Kidney (tissue), 22 donors: ENCODE measurements at places on chromosomes 12 and 14. TPM values are rescaled to one million over a fixed set of nuclear protein-coding genes. Genes with fewer than 3 reads are reported as not detected.

GRCh38 chr12:52437508-52437907, 3.3 kb upstream of the KRT75 start:
- DNase-seq: no peak
- no peaks in the 10 kb centered on the region for H3K4me1 ChIP-seq
- H3K36me3 ChIP-seq: no peaks in the 10 kb centered on the region
- H3K27ac ChIP-seq: no peak overlapping the region
- H3K27me3 ChIP-seq: no peaks in the 10 kb centered on the region

The WNT1 gene
- not detected for total RNA-seq

GRCh38 chr12:131279281-131279921, 325.7 kb downstream of the ADGRD1 start:
- H3K36me3 ChIP-seq: no peaks in the 10 kb centered on the region
- no peak overlapping the region for H3K27ac ChIP-seq
- no peaks in the 10 kb centered on the region for H3K4me1 ChIP-seq

DNA sequence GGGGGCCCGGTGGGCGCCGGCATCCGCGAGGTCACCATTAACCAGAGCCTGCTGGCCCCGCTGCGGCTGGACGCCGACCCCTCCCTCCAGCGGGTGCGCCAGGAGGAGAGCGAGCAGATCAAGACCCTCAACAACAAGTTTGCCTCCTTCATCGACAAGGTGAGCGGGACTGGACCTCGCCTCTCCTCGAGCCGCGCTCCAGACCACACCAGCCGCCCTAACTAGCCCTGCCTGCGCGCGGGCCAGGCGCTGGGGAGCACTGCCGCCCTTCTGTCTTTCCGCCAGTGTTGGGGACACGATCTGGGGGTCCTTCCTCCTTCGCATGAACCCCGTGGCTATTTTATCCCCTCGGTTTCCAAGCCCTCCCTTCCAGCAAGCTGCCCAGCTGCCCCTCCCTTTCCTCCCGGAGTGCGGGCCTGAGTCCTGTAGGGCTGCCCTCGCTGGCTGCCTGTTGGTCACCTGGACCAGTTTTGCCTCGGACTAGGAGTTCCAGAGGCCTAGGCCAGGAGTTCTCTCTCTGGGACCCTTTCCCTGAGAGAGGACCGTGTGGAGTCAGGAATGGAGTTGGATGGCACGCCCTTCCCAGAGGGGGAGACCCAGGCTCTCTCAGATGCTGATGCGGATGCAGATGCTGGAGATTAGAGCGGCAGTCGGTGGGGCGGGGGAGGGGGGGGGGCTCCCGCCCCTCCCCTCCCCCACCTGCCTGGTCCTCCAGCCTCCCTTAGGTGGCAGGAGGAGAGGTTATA, 592 bp downstream of the KRT7 start:
- peak overlapping the region; percentile 47 for H3K4me3 ChIP-seq
- H3K36me3 ChIP-seq: no peaks in the 10 kb centered on the region
- H3K4me1 ChIP-seq: peaks cover 9% of the 10 kb centered on the region
- no peak for DNase-seq
- peaks cover 12% of the 10 kb centered on the region for H3K27me3 ChIP-seq
- no peak overlapping the region for H3K27ac ChIP-seq

The TMX1 gene
- total RNA-seq: 31.6 TPM

DNA sequence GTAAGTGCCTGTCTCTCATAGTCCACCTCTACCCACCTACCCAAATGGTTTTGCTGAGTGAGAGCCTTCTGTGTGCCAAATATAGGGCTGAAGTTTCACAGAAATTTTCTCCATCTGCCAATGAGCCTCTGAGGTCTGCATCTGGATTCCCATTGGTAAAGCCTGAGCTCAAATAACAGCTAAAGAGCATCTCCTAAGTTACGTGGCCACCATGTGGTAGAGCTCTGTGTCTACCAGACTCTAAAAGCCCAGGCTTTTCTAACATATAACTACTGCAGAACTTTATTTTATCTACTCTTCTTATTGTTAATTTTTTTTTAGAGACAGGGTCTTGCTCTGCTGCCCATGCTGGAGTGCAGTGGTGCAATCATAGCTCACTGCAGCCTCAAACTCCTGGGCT, 16.0 kb downstream of the AMDHD1 start:
- DNase-seq: no peak
- H3K36me3 ChIP-seq: no peaks in the 10 kb centered on the region
- no peaks in the 10 kb centered on the region for H3K4me1 ChIP-seq
- no peak overlapping the region for H3K4me3 ChIP-seq
- no peak overlapping the region for H3K27ac ChIP-seq

GRCh38 chr12:107884769-107885694, 110.5 kb downstream of the ASCL4 start:
- no peaks in the 10 kb centered on the region for H3K4me1 ChIP-seq
- no peak overlapping the region for H3K4me3 ChIP-seq
- no peak overlapping the region for H3K27ac ChIP-seq
- no peaks in the 10 kb centered on the region for H3K36me3 ChIP-seq
- H3K27me3 ChIP-seq: no peaks in the 10 kb centered on the region
- DNase-seq: peak; percentile 38

The SLC8A3 gene
- 0.98 TPM for total RNA-seq

GRCh38 chr14:73467377-73467776, 9.0 kb upstream of the NUMB start:
- DNase-seq: no peak
- H3K4me1 ChIP-seq: no peaks in the 10 kb centered on the region
- no peaks in the 10 kb centered on the region for H3K27me3 ChIP-seq
- H3K4me3 ChIP-seq: no peak overlapping the region

DNA sequence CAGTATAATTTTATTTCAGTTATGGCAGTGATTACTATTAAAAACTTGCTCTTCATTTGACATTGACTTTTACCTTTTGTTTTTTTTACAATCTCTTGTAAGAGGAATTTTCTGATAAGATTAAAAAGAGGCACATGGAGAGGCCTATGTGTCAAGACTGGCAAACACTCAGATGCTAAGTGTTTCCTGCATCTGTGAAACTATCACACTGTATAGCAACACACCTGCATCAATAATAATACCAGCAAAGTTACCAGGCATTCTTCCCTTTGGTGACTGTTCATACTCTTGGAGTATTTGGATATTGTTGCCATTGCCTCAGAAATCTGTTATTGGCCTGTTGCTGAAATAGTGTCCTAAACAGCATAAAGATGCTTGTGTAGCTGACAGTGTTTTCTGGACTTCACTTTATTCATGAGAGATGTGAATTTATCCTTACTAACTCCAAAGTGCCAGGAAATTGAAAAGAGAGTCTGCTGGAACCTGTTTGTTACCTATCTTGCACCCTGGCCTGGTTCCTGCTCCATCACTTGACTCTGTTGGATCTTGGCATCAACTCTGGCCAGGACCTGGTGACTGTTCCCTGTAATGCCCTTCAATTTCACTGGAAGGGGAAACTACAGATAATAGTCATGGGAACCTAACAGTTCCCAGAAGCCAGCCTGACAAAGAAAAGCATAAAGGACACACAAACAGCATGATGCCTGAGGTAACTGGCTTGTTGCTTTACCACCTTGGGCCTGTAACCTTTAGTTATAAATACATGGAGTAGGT, 19.8 kb downstream of the SLC16A7 start:
- H3K4me1 ChIP-seq: no peaks in the 10 kb centered on the region
- no peaks in the 10 kb centered on the region for H3K36me3 ChIP-seq
- H3K27me3 ChIP-seq: no peaks in the 10 kb centered on the region
- no peak overlapping the region for H3K4me3 ChIP-seq
- peak overlapping the region; percentile 39 for H3K27ac ChIP-seq

DNA sequence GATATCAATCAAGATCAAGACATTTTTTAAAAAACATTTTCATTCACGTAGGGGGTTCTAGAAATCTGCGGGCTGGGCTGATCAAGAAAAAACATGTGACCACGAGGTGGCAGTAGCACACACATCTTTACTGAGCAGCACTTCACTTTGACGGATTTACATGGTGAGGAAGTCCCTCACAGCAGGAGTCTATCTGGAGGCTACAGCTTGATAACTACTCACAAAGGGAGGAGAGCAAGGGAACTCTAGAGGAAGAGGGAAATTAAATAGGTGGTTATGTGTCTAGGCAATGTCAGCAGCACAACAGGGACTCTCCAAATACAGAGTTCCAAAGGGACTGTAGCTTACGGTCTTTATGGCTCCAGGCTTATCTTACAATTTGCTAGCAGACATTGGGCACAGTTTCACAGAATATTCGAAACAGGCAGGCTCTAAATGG, 248.1 kb downstream of the DPY19L2 start:
- H3K4me1 ChIP-seq: peaks cover 3% of the 10 kb centered on the region
- no peak for DNase-seq
- no peak overlapping the region for H3K27ac ChIP-seq
- H3K36me3 ChIP-seq: no peaks in the 10 kb centered on the region

DNA sequence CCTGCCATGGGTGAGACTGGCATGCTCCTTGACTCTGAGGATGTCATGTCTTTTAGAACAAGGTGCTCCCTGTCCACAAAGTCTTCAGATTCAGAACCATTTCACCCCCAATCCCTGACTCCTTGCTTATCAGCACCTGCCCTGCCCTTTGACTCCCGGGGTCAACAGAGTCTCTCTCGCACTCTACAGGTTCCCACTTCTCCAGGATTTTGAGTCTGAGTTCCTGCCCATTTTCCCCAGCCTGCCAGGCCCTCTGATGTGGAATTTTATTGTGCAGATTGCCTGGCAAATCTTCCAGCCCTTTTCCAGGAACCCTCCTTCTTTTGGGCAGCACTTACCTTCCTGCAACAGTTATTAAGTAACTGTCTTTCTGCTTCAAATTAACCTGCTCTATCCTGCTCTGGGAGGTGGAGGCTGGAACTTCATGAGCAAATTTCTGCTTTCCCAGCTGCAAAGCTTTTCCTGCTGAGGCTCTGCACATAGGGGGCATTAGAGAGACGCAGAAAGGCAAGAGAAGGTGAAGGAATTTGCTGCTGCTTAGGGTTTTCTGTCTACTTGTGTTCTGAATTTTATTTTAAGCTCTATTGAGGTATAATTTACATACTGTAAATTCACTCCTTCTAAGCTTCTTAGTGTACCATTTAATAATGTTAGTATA, 259.1 kb downstream of the PCNX1 start:
- no peak overlapping the region for H3K4me3 ChIP-seq
- no peak for DNase-seq
- H3K27ac ChIP-seq: no peak overlapping the region
- no peaks in the 10 kb centered on the region for H3K27me3 ChIP-seq

The ETFBKMT gene
- total RNA-seq: 8.2 TPM

DNA sequence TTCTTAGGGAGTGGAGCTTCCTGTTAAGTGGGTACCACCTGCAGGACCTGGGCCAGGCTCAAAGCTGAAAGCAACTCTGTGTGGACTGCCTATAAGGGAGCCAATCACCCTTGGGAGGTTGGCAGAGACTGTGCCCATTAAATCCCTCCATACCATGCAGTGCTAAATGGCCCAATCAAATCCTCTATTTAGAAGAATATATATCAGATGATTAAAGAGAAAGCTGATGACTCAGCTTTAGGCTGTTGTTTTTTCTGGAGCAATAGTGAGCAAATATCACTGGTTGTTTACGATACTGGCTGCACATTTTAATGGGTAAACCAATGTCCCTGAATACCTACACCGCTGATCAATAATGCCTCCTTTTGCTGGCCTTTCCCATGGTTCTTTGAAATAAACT, 101.3 kb downstream of the TMX1 start:
- no peaks in the 10 kb centered on the region for H3K27me3 ChIP-seq
- no peak overlapping the region for H3K4me3 ChIP-seq
- no peaks in the 10 kb centered on the region for H3K4me1 ChIP-seq
- no peaks in the 10 kb centered on the region for H3K36me3 ChIP-seq

GRCh38 chr12:16789204-16789790, 183.3 kb upstream of the LMO3 start:
- no peak for DNase-seq
- H3K27ac ChIP-seq: no peak overlapping the region

DNA sequence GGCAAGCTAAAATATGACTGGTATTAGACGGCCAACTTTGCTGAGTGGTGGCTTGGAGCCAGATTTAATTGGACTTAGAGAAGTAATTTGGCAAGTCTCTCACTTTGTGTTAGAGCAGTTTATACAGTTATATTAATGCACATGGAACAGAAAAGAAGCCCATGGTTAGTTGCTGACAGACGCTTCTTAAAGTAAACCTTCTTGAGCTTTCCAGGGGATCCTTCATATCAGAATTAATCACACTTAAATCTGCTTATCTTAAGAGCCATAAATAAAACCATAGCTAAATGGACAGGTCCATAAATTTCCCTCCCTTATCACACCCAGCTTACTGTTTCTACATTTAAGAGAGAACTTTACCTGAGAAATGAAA, 9.6 kb downstream of the GSG1 start:
- H3K27ac ChIP-seq: no peak overlapping the region
- DNase-seq: no peak
- H3K4me1 ChIP-seq: peaks cover 5% of the 10 kb centered on the region
- no peaks in the 10 kb centered on the region for H3K36me3 ChIP-seq

The BICDL1 gene
- total RNA-seq: 101 TPM

- no peaks in the 10 kb centered on the region for H3K27me3 ChIP-seq
- H3K36me3 ChIP-seq: no peaks in the 10 kb centered on the region
- H3K4me3 ChIP-seq: no peak overlapping the region
- H3K4me1 ChIP-seq: no peaks in the 10 kb centered on the region
- no peak for DNase-seq
- H3K27ac ChIP-seq: no peak overlapping the region
These were observed 132.2 kb upstream of the TMTC2 start for GRCh38 chr12:82554529-82554928.

The RD3L gene
- not detected for total RNA-seq

GRCh38 chr12:3896801-3897351, 23.7 kb upstream of the PARP11 start:
- H3K27ac ChIP-seq: no peak overlapping the region
- no peaks in the 10 kb centered on the region for H3K4me1 ChIP-seq
- H3K36me3 ChIP-seq: no peaks in the 10 kb centered on the region
- no peak overlapping the region for H3K4me3 ChIP-seq
- no peaks in the 10 kb centered on the region for H3K27me3 ChIP-seq

DNA sequence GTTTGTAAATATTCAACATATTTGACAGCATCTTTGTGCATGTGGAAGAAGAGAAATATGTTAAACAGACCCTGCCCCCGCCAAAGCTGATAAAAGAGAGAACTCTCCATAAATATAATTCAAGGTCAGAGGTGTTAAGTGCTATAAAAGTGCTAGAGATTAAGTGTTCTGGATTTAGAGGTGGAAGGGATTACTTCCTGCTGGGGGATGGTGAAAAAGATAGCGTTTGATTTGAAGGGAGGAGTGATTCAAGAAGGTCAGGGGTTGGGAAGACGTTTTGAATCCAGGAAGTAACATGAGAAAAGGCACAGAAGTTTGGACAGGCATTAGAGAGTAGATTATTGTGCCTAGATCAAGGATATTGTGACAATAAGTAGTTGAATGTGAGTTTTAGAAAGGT, 30.2 kb downstream of the RIC8B start:
- no peak for DNase-seq
- H3K4me3 ChIP-seq: no peak overlapping the region
- no peaks in the 10 kb centered on the region for H3K4me1 ChIP-seq
- H3K27me3 ChIP-seq: no peaks in the 10 kb centered on the region
- H3K36me3 ChIP-seq: no peaks in the 10 kb centered on the region

DNA sequence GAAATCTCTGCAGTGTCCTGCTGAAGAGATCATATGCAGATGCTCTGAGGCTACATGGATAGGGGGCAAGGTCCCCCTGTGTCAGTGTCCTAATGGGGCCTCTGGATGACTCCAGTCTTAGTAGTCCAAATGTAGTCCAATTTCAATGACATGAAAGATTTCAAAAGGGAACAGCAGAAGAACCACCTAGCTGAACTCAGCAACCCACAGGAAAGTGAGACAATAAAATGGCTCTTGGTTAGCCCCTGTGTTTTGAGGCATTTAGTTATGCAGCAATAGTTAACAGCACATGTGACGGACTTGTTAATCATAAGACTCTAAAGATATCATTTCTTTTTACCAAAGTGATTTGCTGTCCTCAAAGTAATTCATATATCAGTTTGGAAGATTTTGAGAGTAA, 22.7 kb downstream of the CCDC198 start:
- no peak for DNase-seq
- H3K4me3 ChIP-seq: no peak overlapping the region
- no peaks in the 10 kb centered on the region for H3K27me3 ChIP-seq
- H3K36me3 ChIP-seq: peaks cover 11% of the 10 kb centered on the region
- no peaks in the 10 kb centered on the region for H3K4me1 ChIP-seq
